ENCODE measurements at places on chromosomes 2 and 18.
A peak's percentile ranks its signal among the peaks of the same experiment; 100 is the strongest.

DNA sequence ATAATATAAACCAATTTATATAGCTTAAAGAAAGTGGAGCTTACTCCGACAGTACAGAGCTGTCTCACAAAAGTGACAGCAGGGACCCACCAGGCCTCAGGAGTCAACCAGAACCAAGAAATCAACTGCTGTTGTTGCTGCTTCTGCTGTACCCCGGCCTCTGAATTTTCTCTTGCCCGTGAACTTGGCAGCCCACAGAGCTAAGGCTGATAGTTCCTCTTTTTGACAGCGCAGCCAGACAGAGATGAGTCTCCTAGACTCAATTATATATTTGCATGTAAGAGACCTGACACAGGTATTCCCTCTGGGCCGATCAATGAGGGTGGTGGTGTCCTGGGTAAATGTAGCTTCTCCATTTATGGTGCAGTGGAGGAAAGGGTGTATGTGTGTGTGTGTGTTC is 109.4 kb downstream of the KCTD1 start:
- no peak overlapping the region for H3K27ac ChIP-seq
- peak; percentile 20 for DNase-seq
- no peaks in the 10 kb centered on the region for H3K36me3 ChIP-seq
- H3K4me3 ChIP-seq, result no peak overlapping the region

DNA sequence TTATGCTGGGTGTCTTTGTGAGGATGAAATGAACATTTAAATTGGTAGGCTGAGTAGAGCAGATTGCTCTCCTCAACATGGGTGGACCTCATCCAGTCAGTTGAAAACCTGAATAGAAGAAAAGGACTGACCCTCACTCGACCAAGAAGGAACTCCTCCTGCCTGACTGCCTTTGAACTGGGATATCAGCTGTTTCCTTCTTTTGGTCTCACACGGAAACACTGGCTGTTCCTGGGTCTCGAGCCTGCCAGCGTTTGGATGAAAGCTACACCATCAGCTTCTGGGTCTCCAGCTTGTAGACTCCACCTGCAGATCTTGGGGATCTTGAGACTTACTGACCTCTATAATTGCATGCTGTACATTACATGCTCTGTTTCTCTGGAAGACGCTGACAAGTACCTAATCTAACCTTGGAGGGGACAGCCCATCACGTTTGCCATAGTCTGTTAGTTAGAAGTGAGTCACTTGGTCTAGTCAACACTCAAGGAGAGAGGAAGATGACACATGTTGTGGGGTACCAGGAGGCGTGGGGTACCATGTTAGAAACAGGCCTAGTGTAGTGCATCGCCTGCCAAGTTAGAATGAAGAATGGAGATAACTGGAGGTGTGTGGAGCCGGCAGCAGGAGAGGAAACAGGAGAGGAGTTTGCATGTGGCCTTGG is 267.0 kb downstream of the MREG start:
- peaks cover 27% of the 10 kb centered on the region for H3K4me1 ChIP-seq
- no peak overlapping the region for H3K27ac ChIP-seq
- no peaks in the 10 kb centered on the region for H3K27me3 ChIP-seq
- no peak for DNase-seq
- H3K36me3 ChIP-seq, result no peaks in the 10 kb centered on the region

GRCh38 chr2:159199236-159199635 is 87.3 kb downstream of the WDSUB1 start:
- no peak overlapping the region for H3K27ac ChIP-seq
- H3K4me1 ChIP-seq, result no peaks in the 10 kb centered on the region
- no peak for DNase-seq

- H3K27ac ChIP-seq, result no peak overlapping the region
- DNase-seq, result no peak
- H3K36me3 ChIP-seq, result no peaks in the 10 kb centered on the region
- no peaks in the 10 kb centered on the region for H3K4me1 ChIP-seq
- H3K4me3 ChIP-seq, result no peak overlapping the region
- no peaks in the 10 kb centered on the region for H3K27me3 ChIP-seq
Observed at GRCh38 chr2:36561237-36561944, 36.6 kb downstream of the FEZ2 start.

DNA sequence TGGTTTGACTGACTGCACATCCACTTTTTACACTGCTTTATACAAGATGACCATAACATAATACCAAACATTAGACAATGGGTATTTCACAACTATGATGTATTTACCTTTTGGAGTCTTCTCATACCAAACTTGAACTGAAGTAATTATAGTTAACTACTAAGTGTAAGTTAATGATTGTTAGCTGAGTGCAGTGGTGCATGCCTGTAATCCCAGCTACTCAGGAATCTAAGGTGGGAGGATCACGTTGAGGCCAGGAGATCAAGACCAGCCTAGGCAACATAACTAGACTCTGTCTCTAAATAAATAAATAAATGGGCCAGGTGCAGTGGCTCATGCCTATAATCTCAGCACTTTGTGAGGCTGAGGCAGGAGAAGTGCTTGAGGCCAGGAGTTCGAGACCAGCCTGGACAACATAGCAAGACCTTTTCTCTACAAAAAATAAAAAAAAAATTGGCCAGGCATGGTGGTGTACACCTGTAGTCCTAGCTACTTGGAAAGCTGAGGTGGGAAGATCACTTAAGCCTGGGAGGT is 44.9 kb upstream of the ORC2 start:
- no peak for DNase-seq
- H3K36me3 ChIP-seq, result no peaks in the 10 kb centered on the region
- no peaks in the 10 kb centered on the region for H3K27me3 ChIP-seq
- H3K4me1 ChIP-seq, result no peaks in the 10 kb centered on the region
- no peak overlapping the region for H3K4me3 ChIP-seq
- H3K27ac ChIP-seq, result no peak overlapping the region

- no peaks in the 10 kb centered on the region for H3K27me3 ChIP-seq
- H3K27ac ChIP-seq, result no peak overlapping the region
- no peak overlapping the region for H3K4me3 ChIP-seq
- no peaks in the 10 kb centered on the region for H3K36me3 ChIP-seq
- no peaks in the 10 kb centered on the region for H3K4me1 ChIP-seq
Observed at GRCh38 chr2:79861059-79861374, 348.2 kb downstream of the CTNNA2 start.

GRCh38 chr2:42937171-42937875 is 144.9 kb upstream of the HAAO start:
- H3K27ac ChIP-seq, result no peak overlapping the region
- no peaks in the 10 kb centered on the region for H3K4me1 ChIP-seq
- no peak overlapping the region for H3K4me3 ChIP-seq
- no peaks in the 10 kb centered on the region for H3K36me3 ChIP-seq
